ENCODE measurements at places on chromosomes 3 and 15.

- DNase-seq = no peak
Observed at GRCh38 chr3:114571363-114571762, 277.5 kb downstream of the TIGIT start.

- DNase-seq = no peak
Observed at GRCh38 chr3:80496452-80496851, 728.7 kb upstream of the ROBO1 start.

DNA sequence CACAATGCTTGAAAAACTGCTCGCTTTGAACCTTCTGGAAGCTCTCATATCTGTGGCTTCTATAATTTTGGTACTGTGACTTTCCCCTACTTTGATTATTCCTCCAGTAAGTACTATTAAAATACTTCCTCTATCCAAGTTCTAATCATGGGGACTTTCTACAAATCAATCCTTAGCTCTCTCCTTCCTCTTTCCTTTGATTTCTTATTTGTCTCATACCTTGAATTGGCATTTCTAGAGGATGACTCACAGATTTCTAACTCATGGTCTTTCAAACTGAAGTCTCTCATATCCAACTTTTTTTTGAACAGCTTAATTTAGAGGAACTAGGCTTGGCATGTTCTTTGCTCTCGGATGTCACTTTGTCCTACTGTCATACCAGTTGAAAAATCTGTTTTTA, 241.8 kb downstream of the TBC1D5 start:
- DNase-seq = no peak

DNA sequence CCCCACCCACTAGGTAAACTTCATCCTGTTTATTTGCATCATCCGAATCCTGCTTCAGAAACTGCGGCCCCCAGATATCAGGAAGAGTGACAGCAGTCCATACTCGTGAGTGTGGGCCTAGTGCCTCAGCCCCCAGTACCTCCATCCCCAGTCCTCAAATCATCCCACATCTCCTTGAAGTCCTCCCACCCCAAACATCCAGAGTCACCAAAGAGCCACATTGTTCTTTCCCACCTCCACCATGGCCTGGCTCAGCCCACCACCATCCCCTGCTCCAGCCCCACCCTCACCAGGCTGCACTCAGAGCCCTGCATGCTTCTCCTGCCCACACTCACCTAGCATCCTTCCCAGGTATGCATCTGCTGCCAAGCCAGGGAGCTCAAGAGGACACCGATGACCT, 29.8 kb downstream of the VIPR1 start:
- DNase-seq = no peak

GRCh38 chr3:193096076-193096475, 144.9 kb upstream of the PLAAT1 start:
- DNase-seq = no peak

DNA sequence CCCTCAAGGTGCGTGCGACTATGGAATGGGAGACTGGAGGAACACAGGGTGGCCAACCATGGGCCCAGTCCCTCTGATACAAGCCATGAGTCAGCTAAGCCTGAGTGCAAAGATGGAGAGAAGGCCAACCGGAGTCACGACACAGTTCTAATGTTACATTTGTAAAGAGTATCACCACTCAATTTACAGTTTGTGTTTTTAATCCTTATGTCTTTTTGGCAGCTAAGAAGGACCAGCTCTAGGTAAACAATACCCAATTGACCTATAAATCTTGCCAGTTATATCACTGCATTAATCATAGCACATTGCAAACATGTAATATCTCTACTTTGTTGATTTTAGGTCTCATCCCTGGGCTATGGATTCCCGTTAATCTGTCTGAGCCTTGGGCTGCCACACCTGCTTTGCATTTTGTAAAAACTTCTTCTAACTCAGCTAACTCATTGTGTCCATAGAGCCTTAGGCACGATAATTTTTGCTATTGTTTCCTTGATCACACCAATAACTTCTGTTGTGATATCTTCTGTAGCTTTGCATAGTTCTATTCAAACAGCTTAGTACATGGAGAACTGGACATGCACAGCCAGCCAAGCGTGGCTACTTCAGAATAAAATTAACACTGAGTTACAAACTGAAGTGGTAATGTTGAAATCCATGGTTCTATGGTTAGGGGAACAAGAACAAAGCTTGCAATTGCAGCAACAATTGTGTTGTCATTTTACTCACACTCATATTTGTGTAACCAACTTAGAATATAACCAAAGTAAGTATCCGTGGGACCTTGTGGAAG, 50.3 kb downstream of the LSM3 start:
- DNase-seq = no peak

DNA sequence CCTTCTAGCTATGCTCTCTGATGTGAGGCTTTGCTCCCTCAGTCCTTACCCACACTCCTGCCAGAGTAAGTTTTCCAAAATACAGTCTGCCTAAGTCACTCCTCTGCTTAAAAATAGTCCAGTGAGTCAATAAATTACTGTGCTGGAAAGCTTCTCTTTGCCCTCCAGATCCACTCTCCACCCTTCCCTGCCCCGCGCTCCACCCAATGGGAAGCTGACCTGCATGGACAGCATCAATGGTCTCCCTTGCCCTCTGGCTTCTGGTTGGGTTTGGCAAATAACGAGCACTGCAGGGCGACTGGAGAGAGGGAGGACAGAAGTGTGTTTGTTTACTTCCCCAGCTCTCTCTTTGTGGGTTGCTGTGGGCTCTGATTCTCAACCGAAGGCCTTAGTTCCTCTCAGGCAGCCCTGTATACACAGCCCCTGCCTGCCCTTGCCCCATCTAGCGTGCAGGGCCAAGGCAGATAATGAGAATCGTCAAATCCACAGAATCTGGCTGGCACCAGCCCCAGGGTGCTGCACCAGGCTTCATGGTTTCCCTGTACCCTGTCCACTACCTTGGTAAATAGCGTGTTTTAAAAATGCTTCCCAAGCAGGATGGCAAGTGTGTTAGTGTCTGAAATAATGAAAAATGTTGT, 110.4 kb downstream of the ADAMTSL3 start:
- DNase-seq = no peak

- no peak for DNase-seq
Observed at GRCh38 chr15:51126842-51127241, 32.1 kb upstream of the TNFAIP8L3 start.

All from right cardiac atrium (tissue), 5 donors.